A549 treated with GW870086 at 1 μM for 4 hours (cell line): ENCODE measurements at places on chromosomes 3 and 15. TPM values are rescaled to one million over a fixed set of nuclear protein-coding genes. Genes with fewer than 3 reads are reported as not detected.

The KNG1 gene
- 0.02 TPM in 1 of 5 replicates, not detected in the others for total RNA-seq

The LRRC15 gene
- 0.20 to 0.29 TPM (median 0.21 TPM) in 5 replicates for total RNA-seq

The TGM5 gene
- not detected in 5 replicates for total RNA-seq

The GOLGA6L7 gene
- total RNA-seq = not detected in 5 replicates

The CDHR4 gene
- 0.21 to 0.52 TPM (median 0.32 TPM) in 4 of 5 replicates, not detected in the other for total RNA-seq

The VWA5B2 gene
- 0.33 to 0.62 TPM (median 0.52 TPM) in 5 replicates for total RNA-seq

The IL1RAP gene
- 5.2 to 6.6 TPM (median 6.5 TPM) in 5 replicates for total RNA-seq

The POLR2M gene
- 34.4 to 84.8 TPM (median 55.3 TPM) in 5 replicates for total RNA-seq

The LRRK1 gene
- total RNA-seq = 13.7 to 18.2 TPM (median 17.3 TPM) in 5 replicates

The MAP1A gene
- 0.59 to 0.85 TPM (median 0.71 TPM) in 5 replicates for total RNA-seq

The GAP43 gene
- total RNA-seq = 0.09 to 0.10 TPM in 2 of 5 replicates, not detected in the others

The CYP1A2 gene
- 0.05 TPM in 1 of 5 replicates, not detected in the others for total RNA-seq

The RPS17 gene
- 3,849 to 4,455 TPM (median 3,970 TPM) in 5 replicates for total RNA-seq

The MEIS2 gene
- 8.4 to 10.1 TPM (median 8.6 TPM) in 5 replicates for total RNA-seq

The SNAPC5 gene
- 42.1 to 58.6 TPM (median 49.5 TPM) in 5 replicates for total RNA-seq

The ZNF619 gene
- total RNA-seq = 1.3 to 2.4 TPM (median 2.0 TPM) in 5 replicates

The TMEM266 gene
- 0.11 to 0.24 TPM (median 0.18 TPM) in 4 of 5 replicates, not detected in the other for total RNA-seq
